CMK (cell line): ENCODE measurements at places on chromosomes 11 and 22.
A peak's percentile ranks its signal among the peaks of the same experiment; 100 is the strongest.

DNA sequence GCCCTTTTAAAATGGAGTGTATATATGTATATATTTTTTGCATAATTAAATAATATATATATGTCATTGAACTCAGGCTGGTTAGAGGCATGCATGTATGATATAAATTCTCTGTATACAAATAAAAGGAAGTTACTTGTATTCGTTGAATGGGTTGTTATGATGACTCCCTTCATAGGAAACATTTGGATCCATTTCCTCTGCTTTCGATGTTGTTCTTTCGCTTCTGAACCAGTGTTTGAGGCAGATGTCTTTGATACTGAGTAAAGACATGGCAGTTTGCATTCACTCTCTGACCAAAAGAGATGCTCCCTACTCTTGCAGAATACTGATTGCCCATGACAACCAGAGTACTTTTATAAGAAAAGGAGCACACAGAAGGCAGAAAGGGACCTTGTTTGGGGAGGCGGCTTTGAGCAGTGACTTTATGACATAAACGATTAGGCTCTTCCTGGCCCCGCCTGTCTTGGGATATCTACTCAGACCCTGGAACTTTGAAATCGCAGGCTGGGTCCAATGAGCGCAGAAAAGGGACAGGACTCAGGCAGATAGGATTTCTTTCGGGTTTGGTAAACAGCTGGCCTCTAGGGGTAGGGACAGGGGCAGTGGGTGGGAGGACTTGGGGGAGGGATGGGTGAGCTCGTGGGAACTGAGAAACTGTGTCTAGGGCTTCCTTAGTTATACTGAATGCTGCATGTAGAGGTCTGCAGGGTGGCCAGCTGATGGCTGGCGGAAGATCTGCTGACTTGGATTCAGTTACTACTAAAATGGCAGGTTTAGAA is 23.2 kb downstream of the TIMP3 start:
- no peak for DNase-seq

GRCh38 chr11:100753571-100753970 is 66.5 kb downstream of the ARHGAP42 start:
- DNase-seq: no peak

DNA sequence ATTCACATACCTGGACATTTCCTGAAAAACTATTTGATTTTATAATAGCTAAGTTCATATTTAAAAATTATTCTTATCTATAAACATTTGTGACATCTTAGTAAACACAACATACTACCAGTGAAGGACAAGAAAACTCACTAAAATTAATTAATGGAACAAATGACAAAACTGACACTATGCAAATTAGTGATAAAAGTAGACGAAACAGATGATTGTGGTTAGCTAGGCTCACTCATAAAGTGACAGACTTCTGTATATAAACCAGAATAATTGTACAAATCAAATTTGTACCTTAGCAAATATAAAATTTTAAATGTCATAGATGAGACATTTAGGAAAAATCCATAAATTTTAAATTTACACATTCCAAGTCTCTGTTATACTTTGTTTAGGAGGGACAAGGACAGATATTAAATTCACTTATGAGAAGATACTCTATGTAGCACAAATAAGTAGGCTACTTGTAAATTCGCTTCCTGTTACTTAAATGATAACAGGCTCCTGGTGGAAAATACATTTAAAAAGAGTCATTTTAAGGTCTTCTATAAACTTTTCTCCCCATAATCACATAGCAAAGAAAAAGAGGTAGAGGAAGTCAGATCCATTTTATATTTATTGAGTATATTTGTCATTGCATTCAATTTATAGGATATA is 81.2 kb downstream of the KIF18A start:
- no peak for DNase-seq

DNA sequence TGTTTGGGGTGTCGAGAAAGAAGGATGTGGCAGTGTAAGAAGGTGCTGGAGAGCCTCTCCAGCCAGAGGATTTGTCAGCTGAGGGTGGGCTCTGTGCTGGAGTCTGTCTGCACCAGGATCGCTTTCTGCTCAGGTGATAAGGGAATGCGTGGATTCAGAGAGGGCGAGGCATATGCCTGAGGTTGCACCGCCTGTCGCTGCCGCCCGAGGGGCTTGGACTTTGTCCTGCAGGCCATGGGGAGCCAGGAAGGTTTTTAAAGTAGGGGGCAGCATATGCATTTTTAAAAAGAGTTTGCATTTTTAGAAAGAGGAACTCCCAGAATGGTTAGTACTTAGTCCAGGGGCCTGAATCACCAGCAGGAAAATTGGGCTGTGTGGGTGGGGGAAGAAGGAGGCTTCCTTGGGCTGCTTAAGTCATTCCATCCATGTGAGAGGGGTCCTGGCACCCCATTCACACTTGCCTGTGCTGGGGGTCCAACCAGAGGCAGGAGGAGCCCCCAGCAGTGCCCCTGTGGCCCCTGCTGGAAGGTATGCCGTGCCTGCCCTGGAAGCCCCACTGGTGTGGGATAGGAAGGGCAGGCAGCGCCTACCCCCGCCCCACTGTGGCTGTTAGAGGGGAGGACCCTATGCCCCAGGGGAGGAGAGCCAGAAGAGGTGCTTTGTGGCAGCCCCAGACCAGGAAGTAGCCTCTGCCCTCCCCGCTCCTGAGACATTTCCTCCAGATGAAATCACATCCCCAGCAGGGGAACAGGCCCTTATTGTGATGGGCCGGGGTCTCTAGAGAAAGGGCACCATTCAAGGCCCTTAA is 35.8 kb upstream of the MYRF start:
- DNase-seq: no peak

- DNase-seq: no peak
Observed at GRCh38 chr11:104146421-104146820, 17.5 kb downstream of the PDGFD start.

GRCh38 chr11:134366254-134366653 is 34.5 kb downstream of the GLB1L2 start:
- DNase-seq: no peak

GRCh38 chr22:43404673-43405385 is 7.0 kb upstream of the MPPED1 start:
- DNase-seq: no peak

DNA sequence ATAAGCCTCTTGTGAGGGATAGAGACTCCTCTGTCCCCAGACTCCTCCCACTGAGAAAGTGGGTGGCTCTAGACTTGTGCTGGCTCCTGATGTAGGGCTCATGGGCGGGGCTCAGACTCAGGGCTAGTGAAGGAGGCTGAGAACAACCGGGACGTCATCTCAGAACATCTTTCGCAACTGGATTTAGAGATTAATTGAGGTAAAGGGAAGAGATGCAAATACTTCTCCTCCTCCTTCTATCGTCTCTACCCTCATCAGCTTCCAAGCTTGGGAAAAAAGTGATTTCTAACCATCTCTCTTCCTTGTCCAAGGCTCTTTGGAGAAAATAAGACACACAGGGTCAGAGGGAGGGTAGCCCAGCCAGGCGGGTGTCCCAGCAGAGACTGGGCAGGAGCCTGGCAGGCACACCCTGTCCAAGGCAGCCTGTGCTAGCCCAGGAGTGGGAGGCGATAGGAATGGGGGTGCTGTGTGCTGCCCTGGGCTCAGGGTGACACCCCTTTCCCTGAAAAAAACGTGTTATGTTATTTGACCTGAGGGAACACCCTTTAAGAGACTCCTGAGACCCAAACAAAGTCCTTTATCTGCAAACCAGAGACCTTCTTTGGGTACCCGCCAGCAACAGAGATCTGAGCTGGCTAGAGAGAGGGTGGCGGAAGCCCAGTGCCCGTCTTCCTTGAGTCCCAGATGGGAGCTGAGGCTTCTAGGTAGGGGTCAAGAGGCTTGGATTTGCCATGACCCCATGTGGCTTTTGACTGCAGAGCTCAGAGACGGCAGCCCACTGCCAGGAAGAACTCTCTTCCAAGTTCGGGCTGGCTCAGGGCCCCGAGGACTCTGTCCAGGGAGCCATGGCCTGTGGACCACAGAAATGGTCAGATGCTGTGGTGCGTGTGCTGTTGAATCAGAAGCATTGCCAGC is 160.9 kb downstream of the ADAMTS15 start:
- DNase-seq: no peak

DNA sequence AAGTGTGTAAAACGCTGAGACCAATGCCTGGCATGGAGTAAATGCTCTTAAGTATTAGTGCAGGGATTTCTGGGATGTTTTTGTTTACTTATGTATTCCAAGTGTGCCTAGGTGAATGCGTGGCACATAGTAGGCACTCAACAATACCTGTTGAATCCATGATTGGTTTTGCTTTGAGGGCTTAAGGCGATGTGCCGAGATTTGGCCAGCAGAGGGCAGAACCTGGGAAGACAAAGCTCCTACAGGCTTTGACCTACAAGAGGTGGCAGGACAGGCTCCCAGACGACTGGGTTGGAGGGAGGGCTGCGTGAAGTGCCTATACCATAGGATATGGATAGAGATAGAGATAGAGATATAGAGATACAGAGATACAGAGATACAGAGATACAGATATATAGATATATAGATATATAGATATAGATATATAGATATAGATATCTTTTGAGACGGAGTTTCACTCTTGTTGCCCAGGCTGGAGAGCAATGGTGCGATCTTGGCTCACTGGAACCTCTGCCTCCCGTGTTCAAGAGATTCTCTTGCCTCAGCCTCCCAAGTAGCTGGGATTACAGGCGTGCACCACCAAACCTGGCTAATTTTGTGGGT is 13.9 kb downstream of the KCNE3 start:
- peak; percentile 59 for DNase-seq

DNA sequence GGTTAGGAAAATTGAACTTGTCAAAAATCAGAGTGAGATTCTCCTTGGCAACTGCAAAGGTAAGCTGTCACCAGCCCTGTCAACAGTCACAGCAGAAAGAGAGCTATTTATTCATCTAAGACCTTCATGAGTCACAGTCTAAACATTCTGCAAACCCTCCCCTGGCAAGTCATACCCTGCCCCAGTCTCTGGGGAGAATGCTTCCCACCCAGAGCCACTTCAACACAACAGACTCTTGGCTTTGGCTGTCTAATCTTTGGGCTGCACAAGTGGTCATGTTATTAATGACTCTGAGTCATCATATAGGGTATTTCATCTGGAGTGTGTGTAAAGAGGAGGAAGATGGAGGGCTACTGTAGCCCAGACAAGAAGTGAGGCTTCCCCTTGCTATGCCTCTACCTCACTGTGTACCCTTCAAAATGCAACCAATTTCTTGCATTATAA is 153.4 kb downstream of the CCDC34 start:
- no peak for DNase-seq
